Motor neuron (in vitro differentiated cells): ENCODE measurements at places on chromosomes 4 and X.

GRCh38 chr4:132642016-132642817 lies 506.9 kb upstream of the PCDH10 start:
- ATAC-seq: no peak

GRCh38 chrX:46404774-46405173 lies 140.4 kb downstream of the ZNF674 start:
- no peak for ATAC-seq

- no peak for ATAC-seq
Measured at GRCh38 chrX:19127649-19128168, 5.4 kb upstream of the ADGRG2 start.

DNA sequence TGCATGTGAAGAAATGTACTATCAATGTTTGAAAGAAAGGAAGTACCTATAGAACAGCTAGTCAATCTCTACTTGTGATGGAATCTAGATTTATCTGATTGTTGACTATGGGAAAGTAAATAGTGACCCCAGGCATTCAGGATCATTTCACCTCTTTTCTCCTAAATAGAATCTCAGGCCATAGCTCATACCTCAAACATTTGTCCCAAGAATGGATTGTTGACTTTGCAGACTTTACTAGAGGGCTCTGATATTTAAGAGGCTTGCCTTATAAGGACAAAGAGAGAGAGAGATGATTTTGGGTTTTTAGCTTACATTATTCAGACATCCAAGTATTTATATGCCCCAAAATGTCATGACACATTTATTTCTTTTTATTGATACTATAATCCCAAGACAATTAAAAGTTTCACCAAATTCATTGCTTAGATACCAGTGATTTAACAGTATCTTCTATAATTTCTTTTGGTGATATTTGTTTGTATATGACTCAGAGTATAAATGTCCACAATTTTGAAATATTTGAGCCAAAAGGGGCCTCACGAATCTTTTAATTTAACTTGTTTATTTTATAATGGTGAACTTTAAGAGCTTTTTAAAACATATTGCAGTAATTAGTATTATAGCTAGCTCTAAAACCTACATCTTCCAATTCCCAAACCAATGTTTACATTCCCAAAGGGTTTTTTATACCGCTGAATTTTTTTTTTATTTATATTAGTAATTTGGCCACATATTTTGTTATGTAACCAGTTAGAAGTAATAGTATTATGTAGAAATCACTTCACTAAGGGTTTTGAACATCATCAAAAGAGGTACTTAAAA lies 614.1 kb downstream of the PCDH7 start:
- no peak for ATAC-seq

- ATAC-seq: no peak
Measured at GRCh38 chrX:149040873-149041535, 464.1 kb downstream of the IDS start.

DNA sequence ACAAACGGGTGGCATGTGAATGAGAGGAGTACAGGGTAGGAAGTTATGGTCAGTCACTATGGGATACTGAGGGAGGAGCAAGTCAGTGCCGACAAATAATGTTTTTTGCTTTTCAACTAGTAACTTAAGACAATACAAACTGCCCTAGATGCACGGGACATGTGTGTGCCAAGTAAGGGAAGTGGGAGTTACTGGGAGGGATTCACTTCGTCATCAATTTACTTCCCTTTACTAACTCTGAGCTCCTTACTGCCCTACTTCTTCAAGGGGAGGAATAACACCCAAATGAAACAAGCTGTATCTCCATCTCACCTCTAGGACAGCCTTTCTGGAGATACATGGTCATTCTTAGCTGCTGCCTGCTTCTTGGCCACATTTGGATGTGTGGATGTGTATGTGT lies 97.7 kb downstream of the DGKK start:
- ATAC-seq: no peak

DNA sequence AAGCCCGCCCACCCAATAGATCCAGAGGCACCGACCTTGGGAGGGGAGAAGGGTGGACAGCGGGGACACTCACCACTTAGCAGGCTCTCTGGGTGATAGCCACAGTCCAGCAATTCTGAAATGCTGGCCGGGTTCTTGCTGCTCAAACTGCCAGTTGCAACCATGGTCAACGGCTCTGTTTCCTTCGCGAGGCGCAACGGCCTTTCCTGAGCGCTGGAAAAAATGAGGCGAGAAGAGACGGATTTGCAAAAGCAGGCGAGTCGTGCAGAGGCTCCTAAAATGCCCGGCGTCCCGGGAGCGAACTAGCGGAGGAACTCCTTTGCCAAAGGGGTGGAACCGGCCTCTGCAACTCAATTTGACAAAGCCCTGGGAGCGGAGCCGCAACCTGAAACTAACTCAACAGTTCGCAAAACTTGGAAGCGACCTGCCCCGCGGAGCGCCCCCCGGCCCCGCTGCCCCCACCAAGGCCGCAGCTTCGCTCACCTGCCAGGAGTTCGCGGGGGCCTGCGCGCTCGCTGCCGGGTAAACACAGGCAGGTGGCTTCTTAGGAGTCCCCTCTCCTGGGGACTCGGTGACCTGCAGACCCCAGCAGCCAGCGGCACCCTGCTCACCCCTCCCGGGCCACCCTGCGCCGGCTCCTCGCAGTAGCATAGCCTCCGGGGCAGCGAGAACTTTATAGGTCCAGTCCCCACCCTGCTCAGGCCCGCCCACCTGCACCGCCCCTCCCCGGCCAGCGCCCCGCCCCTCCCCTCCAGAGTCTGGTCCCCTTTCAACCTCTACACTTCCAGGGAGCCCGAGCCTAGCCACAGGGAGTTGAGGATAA lies at the start of gene DDIT4L:
Gene DDIT4L (minus strand): TSS at position 649 of the 823 bp plus-strand sequence. CDS start 485 bp downstream, at position 164.
- peak; percentile 86 for ATAC-seq

GRCh38 chr4:159428975-159429692 lies 326.3 kb downstream of the RAPGEF2 start:
- ATAC-seq: no peak

GRCh38 chrX:101550751-101551379 lies 518 bp downstream of the ARMCX1 start:
- peak; percentile 38 for ATAC-seq

DNA sequence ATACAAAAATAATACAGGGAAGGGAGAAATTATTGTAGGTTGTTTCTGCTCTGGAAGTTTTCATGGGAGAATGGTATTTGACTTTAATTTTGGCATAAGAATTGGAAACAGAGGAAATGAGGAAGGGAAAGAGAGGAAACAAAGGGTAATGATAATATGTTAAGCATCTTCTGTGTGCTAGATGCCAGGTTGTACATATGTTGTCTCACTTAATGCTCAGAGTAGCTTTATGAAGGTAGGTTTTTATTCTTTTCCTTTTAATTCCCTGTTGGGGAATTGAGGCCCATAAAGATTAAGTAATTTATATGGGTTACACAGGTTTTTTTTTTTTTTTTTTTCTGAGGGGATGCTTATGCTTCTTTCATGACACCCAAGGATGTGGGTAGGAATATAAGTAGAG lies 19.2 kb downstream of the BLTP1 start:
- ATAC-seq: no peak

DNA sequence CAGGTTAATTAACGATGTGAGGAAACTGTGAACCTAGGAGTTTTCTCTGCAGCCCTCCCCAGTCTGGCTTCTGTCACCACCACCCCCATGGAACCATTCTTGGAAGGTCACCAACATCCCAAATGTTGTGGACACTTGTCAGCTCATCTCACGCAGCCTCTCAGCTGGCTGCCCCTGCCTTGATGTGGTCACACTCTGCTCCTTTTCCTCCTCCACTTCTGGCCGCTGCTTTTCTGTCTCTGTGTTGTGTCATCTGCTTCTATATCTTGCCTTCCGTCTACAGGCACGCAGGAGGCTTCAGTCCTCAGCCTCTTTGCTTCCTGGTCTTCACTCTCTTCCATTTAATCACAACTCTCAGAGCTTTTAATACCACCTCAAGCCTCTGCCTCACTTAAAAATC lies 371.5 kb upstream of the SLIT2 start:
- no peak for ATAC-seq

DNA sequence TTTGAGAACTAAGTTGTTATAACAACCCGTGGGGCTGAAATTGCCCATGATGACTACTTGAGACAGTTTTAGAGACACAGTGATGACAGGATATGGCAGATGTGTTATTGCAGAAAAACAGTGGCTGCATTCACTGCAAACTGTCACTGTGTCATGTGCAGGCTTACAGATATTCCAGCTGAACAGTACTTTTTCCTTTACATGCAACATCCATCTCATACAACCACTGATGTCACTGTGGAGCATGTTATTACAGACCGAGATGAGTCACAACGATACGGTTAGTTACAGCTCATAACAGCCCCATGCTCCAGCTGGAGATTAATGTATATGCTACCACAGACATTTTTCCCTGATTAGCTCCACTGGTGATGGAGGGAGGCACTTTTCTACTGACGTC lies 207.4 kb downstream of the TMA16 start:
- ATAC-seq: peak; percentile 63

- peak; percentile 27 for ATAC-seq
Measured at GRCh38 chr4:56870946-56871345, 36.8 kb upstream of the REST start.

GRCh38 chr4:107978716-107979451 lies 10.8 kb upstream of the HADH start:
- no peak for ATAC-seq

- no peak for ATAC-seq
Measured at GRCh38 chr4:128570387-128570975, 239.0 kb upstream of the JADE1 start.

GRCh38 chr4:79358438-79358837 lies 32.6 kb upstream of the NAA11 start:
- ATAC-seq: no peak

GRCh38 chr4:4526401-4526800 lies 15.4 kb downstream of the STX18 start:
- no peak for ATAC-seq

- ATAC-seq: no peak
Measured at GRCh38 chr4:8344377-8344776, 74.8 kb downstream of the HTRA3 start.

- no peak for ATAC-seq
Measured at GRCh38 chr4:105145156-105145902, 1.3 kb upstream of the TET2 start.

DNA sequence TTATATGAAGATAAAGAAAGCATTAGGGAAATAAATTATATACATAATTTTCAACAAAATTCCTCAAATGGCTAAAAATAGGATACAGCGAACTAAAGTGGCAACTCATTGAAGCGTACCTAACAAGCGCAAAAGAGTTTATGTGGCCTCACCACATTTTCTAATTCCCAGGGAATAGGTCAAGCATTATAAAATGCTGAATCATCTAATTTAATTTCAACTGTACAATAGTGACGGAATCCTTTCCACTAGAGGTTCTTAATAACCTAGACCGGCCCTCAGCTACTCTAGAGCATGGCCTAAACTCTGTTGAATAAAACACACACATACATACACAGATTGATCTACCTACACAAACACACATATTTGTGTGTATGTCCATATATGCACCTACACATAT lies 29.1 kb downstream of the CXXC4 start:
- ATAC-seq: no peak

DNA sequence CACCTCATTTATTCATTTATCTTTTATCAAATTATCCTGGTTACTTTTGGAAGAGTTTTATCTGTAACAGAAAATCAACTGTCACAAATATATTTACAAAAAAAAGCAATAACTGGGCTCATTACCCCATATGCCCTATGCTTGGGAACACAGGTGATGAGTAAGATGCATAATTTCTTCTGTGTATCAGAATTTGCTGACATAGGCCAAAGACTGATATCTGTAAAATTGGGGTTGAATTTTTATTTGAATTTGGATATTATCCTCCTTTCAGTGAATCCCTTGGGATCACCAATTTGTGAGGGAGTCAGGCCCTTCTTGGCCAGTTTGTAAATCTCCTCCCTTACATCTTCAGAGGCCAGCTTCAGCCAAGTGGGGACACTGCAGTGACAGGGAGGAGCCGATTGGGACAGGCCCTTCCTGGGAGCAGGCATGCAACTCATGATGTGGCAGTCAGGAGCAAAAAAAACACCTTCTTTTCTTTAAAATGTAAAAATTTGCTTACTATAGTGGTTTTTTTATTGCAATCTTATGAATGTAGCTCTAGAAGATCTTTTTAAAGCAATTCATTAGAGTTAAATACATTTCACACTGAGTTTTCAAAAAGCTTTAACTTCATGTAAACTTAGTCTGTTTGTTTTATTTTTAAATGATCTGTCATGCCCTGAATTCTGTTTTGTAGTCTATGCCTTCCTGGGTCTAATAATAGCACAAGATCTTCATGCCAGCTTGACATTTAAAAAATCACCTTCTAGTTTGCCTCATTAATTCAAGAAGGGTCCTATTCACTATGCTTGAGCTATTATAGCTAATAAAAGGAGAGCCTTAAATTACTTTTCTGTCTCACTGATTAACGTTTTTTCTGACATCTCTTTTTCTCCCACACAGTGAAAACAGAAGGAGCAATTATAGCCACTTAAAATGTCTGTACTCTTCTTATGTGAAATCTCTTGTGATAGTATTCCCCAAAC lies 136.6 kb upstream of the SPRY1 start:
- peak; percentile 89 for ATAC-seq

- ATAC-seq: peak; percentile 96
Measured at GRCh38 chrX:47650164-47651042, at the start of gene ELK1. TSS of gene ELK1 (minus strand) at chrX:47650563. CDS start at chrX:47641441, 9,122 bp downstream.

DNA sequence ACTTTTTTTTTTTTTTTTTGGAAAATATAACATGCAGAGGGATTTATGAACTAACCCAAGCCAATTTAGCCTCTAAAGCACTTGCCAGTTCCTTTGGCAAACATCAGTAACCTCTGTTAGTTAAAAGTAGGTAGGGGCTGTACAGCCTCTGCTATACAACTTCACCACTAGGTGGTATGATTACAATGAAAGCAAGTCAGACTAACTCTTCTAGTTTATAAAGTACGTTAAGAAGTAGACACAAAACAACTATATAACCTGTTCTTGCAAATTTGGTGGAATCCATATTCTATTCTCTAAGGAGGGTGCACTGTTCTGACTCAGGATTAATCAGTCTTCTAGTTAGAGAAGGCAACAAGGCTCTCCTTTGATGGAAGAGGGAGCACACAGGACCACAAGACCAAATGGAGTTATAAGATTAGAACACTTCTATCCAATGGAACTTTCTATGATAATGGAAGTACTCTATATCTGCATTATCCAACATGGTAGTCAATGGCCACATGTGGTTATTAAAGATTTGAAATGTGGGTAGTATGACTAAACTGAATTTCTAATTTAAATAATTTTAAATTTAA lies 12.8 kb downstream of the AIMP1 start:
- ATAC-seq: peak; percentile 84

DNA sequence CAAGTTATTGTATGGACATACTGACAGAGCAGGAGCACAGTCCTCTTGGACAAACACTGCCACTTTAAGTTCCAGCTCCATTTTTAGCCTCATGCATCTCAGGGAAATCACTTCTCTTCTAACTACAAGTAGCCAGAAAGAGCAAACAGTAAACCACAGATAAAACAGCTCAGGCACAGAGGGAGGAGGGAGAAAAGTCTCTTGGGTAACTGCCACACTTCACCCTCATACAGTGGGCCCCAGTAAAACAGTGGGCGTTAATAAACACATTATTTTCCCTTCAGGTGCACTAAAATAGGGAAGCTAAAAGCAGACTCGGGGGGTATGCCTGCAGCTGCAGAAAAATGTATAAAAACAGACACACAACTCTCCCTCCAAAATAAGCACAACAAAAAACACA lies 21.6 kb downstream of the CD38 start:
- ATAC-seq: no peak

GRCh38 chrX:109952985-109953905 lies 49.7 kb upstream of the TMEM164 start:
- ATAC-seq: no peak
